AG08396 (cell line): ENCODE measurements at places on chromosomes 2 and 18.

DNA sequence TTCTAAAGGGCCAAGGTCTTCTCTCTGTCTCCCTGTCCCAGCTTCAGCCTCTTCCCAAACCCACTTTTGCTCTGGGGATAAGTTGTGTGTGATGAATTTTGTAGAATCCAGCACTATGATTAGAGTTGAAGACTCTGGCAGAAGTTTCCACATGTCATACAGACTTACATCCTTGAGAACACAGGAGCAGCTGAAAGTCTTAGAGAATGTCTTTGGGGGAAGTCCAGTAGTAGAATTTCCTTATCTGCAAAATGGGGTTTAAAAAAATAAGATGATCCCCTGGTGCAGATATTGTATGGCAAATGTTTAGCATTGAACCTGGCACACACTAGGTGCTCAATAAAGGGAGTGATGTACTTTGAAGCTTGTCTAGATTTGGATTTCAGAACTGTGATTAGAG, 65.2 kb downstream of the TMEM247 start:
- no peak for DNase-seq

DNA sequence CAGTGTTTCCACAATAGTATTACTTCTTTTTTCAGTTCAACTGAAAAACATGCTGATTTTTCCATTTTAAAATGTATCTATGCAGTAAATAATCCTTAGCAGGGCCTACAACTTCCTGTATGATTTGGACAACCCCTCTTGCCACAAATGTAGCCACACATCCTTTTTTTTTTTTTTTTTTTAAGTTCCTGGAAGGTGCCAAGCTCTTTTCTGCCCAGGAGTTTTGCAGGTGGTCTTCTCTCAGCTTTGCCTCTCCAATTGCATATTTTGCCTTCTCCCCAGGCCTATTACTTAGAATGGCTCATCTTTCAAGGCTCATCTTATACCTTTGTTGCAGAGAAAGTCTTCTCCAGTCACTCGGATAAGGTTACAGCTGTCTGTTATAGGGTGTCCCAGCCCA, 11.6 kb downstream of the KLHL14 start:
- no peak for DNase-seq

DNA sequence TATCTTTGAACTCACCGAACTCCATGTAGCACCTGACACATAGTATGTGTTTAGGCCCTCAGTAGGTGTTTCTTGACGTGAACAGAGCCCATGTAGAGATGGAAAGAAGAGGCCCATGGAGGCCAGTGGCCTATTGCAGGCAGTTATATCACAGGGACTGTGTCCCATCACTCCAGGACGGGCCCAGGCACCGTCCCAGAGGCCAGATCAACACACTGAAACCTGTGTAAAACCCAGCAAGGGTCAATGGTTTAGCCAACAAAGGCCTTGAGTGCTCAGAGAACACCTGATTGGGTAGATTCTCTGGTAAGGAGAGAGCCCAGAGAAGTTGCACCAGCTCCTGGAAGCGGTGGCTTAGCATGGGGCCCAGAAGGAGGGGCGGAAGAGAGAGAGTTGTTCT, 82.8 kb downstream of the INHBB start:
- DNase-seq: no peak

- DNase-seq: peak; percentile 77
These were observed 36.8 kb downstream of the KCNIP3 start for GRCh38 chr2:95333888-95334338.

DNA sequence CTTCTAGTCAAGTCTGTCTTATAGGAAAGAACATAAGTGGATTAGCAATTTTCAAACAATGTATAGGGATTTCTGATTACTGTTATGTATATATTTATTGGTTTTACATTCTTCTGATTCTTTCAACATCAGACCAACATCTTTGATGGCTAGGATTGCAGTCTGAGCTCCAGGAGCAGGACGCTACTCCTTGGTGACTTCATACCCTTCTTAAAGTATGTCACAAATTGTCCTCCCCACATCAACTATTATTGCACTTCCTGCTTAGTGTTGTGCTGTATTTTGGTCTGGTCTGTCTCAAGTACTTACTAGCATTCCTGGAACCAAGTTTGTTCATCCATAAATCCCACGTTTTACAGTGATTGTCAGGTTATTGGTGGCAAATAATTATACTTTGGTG, 49.0 kb downstream of the MAP2 start:
- DNase-seq: no peak

- no peak for DNase-seq
These were observed 40.7 kb downstream of the RHOB start for GRCh38 chr2:20487392-20488174.
